Posterior cingulate gyrus (tissue), 11 donors: ENCODE measurements at places on chromosomes 6 and 20.

DNA sequence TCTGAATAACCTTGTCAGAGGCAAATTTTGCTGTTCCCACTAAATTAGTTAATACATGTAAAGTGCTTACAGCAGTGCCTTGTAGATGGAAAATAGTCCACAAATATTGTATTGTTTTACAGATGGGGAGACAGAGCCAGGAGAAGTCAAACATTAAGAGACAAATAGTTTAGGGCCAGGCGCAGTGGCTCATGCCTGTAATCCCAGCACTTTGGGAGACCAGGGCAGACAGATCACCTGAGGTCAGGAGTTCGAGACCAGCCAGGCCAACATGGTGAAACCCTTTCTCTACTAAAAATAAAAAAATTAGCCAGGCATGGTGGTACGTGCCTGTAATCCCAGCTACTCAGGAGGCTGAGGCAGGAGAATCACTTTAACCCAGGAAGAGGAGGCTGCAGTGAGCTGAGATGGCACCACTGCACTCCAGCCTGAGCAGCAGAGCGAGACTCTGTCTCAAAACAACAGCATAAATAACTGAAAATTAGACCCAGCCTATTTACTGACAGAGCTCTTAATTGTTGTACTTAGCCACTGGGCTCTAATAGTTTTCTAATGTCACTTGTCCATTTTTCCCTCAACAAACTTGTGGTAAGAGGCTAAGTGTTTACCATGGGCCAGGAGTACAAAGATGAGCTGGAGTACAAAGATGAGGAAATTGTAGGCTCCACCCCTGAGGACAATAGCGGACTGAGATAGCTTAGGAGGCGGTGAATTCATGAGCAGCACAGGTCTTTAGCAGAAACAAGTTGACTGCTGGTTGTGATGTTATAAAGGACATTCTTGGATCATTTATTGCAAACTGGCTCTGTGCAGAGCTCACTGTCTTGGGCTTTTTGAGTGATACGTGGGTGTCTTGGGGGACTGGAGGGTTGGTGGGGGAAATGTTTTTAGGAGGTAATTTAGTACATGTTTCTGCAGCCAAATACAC, 6.4 kb downstream of the ZSWIM3 start:
- DNase-seq, result no peak

DNA sequence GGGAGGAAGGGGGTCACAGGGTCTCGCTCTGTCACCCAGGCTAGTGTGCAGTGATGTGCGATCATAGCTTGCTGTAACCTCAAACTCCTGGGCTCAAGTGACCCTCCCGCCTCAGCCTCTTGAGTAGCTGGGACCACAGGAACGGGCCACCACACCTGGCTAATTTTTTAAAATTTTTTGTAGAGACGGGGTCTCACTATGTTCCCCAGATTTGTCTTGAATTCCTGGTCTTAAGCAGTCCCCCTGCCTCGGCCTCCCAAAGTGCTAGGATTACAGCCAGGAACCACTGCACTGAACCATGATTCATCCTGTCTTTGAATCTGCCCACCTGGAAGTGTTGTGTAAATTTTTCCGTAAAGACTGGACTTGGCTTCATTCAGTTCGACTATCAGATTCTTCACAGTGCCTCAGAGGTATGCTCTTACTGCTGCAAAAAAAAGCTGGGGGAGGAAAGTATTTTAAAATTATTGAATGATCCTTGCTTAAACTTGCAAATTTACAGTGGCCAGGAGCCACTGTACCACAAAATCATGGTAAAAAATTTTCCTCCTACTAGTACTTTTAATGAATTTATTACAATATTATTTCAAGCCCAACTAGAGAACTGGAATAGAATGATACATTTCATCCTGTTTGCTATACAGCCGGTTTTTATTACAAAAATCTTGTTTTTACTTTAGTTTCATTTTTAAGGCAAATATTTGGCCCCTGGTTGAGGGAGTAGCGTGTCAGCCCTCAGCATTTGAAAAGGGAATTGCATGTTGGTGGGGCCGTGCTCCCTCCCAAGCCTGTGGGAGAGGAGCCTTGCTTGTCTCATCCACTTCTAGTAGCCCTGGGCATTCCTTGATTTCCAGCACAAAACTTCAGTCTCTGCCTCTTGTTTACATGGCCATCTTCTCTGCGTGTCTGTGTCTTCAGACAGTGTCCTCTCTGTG, 202.5 kb upstream of the SGK1 start:
- DNase-seq, result no peak

- DNase-seq, result no peak
Observed at GRCh38 chr6:161922631-161923119, 648.8 kb upstream of the AGPAT4 start.

- no peak for DNase-seq
Observed at GRCh38 chr6:1903780-1904465, 294.2 kb downstream of the FOXC1 start.

DNA sequence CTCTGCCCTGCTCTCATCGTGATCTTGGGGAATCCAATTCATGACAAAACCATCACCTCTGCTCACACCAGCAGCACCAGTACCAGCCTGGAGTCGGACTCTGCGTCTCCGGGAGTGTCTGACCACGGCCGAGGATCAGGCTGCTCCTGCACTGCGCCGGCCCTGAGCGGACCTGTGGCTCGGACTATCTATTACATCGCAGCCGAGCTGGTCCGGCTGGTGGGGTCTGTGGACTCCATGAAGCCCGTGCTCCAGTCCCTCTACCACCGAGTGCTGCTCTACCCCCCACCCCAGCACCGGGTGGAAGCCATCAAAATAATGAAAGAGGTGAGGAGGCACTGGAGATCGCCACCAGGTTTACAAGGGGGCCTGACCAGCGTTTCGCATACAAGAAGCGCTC, 37.2 kb upstream of the PBOV1 start:
- no peak for DNase-seq

DNA sequence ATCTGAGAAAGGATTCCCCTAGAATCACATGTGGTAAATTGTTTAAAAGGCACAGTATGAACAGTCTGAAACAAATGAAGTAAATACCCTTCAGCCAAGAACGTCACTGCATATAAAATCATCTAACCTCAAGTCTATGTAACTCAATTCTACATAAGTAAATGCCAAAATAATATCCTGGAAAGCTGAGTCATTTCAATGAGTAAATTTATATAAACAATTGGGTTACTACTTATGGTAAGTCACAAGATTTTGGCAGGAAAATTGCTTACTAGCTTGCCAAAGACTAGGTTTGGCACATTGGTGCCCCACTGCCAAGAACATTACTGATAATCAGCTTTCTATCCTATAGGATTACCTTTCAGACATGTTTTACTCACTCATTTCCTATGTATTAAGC, 8.4 kb downstream of the GMDS start:
- DNase-seq, result no peak

GRCh38 chr20:64162239-64162910, 1.9 kb upstream of the MYT1 start:
- DNase-seq, result no peak

DNA sequence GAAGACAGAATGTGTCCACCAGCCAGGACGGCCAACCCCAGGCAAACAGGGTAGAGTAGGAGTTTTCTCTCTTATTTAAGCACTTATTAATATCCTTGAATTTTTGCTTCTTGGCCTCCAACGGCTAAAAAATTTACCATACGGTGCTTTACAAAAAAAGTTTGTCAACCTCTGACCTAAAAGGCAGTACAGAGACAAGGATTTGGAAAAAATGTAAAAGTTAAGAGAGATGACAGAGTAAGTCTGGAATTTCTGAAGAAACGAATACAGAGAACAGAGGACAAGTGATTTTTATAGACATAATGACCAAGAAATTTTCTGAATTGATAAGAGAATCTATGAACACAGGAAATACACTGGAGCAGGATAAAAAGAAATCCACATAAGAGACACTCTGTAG, 10.2 kb downstream of the OSER1 start:
- DNase-seq, result no peak

DNA sequence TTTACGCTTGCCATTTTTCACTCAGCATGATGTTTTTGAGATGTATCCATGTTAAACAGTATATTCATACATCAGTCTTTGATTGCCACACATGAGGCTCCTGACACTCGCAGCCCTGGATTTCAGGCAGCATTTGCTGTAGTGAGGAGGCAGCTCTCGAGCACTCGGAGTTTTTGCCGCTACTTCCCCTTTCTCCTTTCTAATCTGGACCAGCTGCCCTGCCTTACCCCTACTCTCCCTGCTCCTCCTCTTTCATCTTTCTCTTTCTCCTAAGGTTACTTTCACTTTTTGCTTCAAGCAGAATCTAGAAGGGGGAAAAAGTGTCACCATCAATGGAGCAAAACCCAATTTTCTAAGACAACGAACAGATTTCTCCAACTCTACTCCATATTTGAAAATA, 5.9 kb upstream of the CST3 start:
- no peak for DNase-seq

DNA sequence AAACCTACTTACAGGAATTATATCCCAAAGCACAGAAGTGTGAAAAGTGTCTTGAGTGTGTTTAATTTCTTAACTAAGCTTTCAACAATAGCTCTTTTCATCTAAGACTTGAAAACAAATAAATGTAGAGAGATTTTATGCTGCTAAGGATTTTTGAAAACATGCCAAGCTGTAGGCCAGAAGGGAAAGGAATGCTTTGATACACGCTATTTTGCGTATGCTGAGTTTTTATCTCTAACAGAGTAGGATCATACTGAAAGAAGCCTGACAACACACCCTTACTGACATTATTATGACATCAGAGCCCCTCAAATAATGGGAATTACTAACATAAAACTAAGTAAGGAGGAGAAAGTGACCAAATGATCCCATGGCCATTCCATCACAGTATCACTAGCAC, 265.5 kb downstream of the KHDC1L start:
- no peak for DNase-seq

DNA sequence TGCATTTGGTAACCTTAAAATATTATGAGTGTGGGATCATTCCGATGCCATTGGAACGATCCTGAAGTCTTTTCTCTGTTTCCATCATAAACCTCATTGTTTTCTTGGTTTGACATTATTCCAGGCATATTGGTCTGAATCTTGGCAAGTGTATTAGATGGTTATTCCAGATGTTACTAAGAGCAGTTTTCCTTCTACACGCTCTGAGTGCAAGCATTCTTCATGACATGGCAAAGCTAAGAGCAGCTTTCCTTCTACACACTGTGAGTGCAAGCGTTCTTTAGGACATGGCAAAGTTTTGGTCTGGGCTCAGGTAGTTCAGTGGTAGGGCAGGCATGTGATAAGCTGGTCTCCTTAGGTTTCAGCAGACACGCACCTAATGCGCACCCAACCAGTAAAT, 53.0 kb downstream of the SMOC2 start:
- no peak for DNase-seq

DNA sequence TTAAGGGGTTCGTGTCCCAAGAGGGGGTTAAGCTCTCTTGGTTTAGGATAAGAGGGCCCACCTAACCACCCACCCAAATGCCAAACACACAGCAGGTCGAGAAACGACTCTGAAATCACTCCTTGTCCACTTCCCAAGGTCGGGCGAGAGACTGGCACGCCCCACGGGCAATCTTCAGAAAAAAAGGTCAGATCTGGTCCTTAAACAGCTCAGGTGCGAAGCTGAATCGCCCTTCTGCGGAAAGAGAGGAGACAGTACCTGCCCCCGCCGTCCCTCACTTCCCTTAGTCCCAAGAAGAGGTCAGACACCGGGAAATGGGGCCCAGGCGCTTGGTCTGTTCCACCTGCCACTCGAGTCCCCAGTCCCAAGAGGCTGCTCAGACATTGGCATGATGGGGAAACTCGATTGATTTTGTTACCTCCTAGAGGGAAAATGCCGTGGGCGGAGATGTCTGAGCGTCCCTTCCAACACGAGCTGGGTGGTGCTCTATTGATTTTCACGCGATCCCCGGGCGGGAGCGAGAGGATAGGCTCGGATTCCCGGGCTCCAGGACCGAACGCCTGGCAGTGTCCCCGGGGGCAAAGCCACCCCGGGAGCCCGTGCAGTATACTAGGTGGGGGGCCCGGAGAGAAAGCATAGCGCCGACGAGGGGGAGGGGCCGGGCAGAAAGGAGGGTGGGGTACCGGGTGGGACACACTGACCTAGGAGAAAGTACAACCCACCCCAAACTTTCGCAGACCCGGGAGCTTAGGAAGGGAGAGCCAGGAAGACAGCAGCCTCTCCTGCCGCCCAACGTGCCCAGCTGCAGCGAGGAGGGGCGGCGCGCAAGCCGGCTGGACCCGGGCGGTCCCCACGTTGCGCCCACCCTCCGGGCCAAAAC, 1.1 kb upstream of the SAMD5 start:
- no peak for DNase-seq

DNA sequence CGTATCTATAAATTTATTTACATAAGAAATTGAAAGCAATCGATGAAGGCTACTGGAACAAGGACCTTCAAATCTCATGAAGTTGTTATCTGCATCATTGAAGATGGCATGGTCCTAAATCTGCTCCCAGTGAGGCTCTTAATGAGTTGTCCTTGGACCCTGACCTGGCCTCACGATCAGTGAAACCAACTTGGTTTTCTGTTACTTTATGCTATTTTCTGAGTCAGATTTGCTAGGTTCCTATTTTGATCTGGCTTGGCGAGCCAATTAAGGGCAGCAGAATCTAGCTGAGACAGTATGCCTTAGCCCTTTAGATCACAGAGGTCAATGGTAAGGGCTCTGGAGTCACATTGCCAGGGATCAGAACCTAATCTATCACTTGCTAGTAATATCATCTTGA, 30.1 kb upstream of the NOX3 start:
- DNase-seq, result no peak
